ENCODE measurements at places on chromosomes 5 and 9.

GRCh38 chr9:13957089-13957488 is 356.9 kb downstream of the NFIB start:
- no peak for DNase-seq

- no peak for DNase-seq
Measured at GRCh38 chr5:109533751-109534272, 124.0 kb upstream of the PJA2 start.

GRCh38 chr5:167812871-167813270 is 478.6 kb upstream of the WWC1 start:
- DNase-seq = no peak

- no peak for DNase-seq
Measured at GRCh38 chr5:126055348-126055729, 367.9 kb upstream of the GRAMD2B start.

DNA sequence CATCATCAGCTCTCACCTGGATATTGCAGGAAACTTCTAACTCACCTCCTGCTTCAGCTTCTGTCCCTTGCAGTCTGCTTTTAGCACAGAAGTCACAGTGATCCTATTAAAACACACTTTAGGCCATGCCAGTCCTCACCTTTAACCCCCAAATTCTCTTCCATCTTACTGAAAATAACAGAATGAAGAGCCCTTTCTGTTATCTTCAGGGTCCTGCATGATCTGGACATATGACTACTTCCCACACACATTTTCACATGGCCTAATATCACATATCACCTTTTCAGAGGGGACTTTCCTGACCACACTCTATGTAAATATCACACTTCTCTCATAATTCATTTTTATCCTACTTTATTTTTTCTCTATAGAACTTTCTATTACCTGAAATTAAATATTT is 550.6 kb upstream of the CLINT1 start:
- no peak for DNase-seq

DNA sequence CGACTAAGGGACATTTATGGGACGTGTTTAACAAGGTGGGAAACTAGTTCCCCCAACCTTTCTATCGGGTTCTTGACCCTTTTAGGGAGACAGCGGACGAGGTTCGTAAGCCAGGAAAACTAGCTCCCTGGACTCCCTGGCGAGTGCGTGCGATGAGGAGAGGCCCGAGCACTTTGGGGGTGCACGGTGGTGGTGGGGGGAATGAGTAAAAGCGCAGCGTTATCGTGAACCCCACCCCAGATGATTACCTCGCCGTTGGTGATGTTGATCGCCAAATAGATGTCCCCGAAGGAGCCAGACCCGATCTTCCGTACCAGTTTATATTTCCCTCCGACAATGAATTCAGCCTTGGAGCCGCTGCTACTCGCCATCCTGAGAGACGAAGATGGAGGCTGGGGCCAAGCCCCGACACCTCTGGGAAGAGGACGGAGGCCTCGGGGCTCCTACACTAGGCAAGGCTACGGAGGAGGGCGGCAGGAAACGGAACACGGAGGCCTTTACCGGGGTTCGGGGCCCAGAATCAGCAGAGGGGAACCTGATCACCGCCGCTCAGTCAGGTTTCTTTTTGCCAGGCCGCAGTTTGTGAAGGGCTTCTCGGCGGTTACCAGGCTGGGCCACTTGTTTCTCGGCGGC is 529 bp downstream of the CSNK1A1 start:
- DNase-seq = no peak

DNA sequence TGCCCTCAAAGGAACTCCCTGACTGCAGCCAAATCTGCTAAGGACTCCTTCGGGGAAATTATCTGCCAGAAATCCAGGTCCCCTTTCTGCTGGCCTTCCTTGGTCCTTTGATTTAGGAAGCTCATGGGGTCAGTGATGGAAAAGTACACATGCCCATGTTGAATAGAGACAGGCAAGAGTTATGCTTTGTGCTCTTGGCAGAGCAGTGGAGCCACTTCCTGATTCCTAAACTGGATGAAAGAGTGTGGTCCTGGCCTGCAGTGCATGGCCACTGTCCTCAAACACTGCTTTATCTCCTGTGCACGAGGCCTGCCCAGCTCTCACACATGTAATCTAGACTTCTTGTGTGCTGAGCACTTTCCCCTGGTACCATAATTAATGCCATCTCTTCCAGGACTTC is 2.0 kb upstream of the EBF1 start:
- DNase-seq = no peak

DNA sequence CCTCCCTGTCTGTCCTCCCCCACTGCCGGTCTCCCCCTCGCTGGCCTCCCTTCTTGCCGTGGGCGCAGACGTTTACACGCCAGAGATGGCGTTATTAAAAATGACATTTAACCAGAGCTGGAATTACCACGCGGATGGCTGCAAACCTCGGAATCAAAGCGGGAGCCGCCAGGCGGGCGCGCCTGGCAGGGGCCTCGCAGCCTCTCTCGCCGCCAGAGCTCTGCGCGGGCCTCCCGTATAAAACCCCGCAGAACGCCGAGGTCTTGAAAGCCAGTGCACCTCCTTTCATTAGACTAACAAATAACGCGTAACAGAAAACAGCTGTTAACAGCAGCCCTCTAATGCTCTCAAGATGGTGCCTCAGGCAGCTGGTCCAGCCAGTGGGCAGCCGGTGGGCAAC is 10.2 kb downstream of the PRRX2 start:
- DNase-seq = no peak

DNA sequence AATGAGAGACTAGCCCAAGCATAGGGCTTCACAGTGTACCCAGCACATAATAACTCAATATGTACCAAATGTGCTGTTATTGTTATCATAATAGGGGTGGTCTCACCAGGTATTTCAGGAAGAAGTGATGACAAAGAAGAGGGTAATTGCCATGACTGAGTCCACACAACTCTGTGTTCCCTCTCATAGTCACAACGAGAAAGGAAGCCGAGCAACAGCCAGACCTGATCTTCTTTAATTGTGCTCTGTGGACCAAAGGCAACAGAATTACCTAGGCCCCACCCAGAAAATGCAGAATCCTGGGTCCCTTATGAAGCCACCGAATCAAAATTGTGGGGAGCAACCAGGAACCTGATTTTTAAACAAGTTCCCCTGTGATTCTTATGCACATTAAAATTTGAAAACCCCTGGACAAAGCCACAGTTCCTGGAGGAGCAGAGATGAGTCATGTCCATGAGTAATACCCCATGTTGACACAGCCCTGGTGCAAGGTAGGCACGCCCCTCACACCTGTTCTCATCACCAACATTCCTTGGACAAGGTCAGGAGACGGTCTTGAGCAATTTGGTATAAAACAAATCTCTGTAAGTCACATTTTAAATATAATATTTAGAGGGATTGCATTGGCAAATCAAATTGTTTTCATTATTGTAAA is 5.2 kb downstream of the FGF1 start:
- no peak for DNase-seq

DNA sequence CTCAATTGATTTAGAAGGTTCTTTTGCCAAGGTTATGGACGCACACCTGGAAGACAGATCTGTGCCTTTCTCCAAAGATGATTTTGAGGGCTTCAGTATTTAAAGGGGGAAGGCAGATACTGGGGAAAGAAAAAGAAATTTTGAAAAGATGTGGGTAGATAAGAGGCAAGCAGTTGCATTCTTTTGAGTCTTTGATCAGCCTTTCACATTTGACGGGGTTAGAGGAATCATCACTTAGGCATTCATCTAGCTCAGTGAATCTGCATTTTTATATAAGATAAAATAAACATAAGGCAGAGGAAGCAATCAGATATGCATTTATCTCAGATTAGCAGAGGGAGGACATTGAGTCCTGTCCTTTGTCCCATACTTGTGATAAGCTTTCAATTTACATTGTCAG is 243.4 kb upstream of the RAI14 start:
- DNase-seq = no peak

DNA sequence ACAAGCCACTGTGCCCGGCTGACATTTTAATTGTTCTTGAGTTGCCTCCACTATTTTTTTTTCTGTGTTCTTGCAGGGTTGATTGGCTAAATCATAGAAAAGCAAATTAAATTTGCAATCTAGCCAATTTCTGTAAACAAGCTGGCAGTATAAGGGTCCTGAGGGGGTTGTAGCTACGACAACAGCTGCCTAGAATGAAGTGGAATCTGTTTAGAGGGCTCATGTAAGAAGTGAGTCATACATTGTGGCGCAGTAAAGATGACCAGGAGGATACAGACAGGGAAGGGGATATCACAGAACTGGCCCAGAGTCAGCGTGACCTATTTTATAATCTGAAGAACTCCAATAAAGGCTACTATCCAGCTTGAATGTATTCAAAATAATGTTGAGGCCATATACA is 82.2 kb upstream of the TLE1 start:
- DNase-seq = no peak

- peak; percentile 71 for DNase-seq
Measured at GRCh38 chr5:169416583-169417196, 115.8 kb upstream of the SLIT3 start.

- DNase-seq = no peak
Measured at GRCh38 chr5:138541511-138542179, 1.4 kb downstream of the ETF1 start.

GRCh38 chr5:174623433-174624019 is 100.9 kb upstream of the MSX2 start:
- DNase-seq = no peak

- DNase-seq = no peak
Measured at GRCh38 chr9:83108208-83108607, 45.3 kb upstream of the RASEF start.

DNA sequence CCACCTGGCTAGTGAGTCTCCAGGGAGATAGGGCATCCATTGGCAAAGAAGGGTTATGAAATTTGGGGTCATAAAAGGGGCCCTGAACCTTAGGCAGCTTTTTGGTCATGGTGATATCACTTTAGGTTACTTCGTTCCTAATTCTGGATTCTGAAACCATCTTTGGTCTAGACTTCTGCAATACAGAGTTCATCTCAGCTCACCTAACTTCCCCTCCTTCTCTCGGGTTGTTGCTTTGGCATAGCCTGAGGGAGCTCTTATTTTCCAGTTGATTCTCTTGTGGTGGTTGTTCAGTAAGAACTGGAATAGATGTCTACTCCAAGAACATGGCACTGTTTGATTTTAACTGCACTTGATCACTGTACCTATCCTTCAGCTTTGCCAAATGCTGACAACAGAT is 148.9 kb upstream of the RUSC2 start:
- DNase-seq = no peak

- peak; percentile 89 for DNase-seq
Measured at GRCh38 chr9:37753489-37754190, at the start of gene TRMT10B. TSS of gene TRMT10B (plus strand) at chr9:37753805. CDS start at chr9:37761932, 8,127 bp downstream.

- no peak for DNase-seq
Measured at GRCh38 chr9:123745451-123745850, 184.5 kb downstream of the DENND1A start.

- peak; percentile 25 for DNase-seq
Measured at GRCh38 chr9:16352791-16353401, 517.6 kb downstream of the BNC2 start.

DNA sequence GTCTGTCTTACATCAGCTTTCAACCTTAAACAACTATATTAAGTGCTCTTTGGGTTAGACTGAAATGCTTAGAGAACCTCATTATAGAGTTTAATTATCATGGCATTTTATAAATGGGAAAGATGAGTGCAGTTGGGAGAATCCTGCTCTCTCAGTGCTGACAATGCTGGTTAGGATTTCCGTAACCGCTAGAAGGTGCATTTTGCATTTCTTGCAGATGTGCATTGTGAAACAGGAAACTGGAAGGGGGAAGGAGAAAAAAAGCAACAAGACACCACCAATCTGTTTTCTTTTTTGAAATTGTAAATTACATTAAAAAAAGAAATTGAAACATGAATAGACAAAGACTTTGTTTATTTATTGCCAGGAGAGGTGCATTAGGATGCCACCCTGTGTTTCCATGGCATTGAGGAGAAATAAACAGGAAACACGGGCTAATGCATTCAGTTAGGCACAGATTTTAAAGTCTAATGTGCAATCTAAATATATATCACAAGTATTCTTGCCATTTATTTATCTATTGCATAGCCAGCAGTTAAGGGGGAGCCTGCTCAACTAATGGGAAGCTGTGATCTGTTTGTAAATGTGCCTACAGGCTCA is 478.9 kb downstream of the PSAT1 start:
- DNase-seq = no peak

GRCh38 chr5:126881821-126882600 is 105.1 kb downstream of the LMNB1 start:
- no peak for DNase-seq

All from left forelimb (tissue), 1 donor.